Stomach (tissue), 19 donors: ENCODE measurements at places on chromosomes 12 and 14. TPM values are rescaled to one million over a fixed set of nuclear protein-coding genes. Genes with fewer than 3 reads are reported as not detected.
A peak's percentile ranks its signal among the peaks of the same experiment; 100 is the strongest.

The KCNC2 gene
- polyA plus RNA-seq, result not detected

The PTPRQ gene
- 0.55 TPM for polyA plus RNA-seq

The CTSG gene
- polyA plus RNA-seq, result 0.37 TPM

The AICDA gene
- not detected for polyA plus RNA-seq

DNA sequence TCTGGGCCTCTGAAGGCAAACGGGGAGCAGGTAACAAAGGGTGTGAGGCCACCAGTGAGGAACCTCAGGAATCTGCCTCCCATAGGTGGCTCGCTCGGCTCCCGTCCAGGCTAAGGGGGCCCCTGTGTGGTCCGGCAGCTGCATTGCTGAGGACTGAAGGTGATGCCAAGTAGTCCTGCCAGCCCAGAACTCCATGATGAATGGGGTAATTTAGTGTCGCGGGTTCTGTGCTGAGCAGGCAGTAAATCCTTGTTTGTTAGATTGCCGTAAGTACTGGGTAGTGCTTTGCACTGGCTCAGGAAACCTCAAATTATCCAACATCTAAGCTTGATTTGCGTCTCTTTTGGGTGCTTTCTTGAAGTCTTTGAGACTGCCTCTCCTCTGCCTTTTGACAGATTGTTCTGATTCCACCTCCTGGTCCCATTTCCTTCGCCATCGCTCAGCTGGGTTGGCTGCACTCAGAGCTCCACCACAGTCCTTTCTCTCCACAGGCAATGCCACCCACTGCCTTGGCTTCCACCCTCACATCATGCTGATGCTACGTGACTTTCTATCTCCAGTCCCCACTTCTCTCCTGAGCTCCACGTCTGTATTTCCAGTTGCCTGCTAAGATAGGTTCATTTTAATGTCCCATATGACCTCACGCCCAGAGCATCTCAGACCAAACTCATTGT lies 392.0 kb downstream of the FUT8 start:
- no peak for DNase-seq

DNA sequence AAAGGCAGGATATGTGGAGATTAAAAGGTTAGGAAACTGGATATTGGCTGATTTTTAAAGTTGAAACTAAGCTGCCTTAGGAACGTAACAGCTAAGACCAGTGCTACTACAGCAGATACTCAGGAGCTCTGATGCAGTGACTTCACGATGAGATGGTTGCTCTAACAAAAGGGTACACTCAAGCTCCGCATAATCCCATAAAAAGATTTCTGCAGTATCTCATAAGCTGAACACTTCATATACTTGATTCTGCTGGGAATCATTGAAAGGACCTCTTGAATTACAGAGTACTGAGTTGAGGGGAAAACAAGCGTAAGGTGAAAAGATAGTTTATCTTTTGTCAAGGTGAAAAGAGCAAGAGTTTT lies 3.7 kb downstream of the RNF10 start:
- DNase-seq, result no peak

DNA sequence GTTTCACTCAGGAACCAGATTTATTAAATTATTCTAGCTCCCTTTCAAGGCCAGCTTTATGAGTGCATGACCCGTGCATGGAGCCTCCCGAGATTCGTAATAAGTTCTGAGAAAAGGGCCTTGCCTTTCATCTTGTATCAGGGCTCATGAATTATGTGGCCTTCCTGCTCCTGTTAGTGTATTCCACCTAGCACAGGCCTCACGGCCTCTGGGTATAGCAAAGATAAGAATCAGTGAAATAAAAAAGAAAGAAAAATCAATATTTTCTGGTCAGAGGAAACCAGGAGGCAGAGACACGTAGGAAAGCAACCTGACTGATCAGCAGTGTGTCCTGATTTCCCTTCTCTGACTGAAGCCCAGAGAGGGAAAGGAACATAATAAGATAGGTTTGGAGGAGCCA lies 111.4 kb downstream of the SLC35F4 start:
- DNase-seq, result no peak

DNA sequence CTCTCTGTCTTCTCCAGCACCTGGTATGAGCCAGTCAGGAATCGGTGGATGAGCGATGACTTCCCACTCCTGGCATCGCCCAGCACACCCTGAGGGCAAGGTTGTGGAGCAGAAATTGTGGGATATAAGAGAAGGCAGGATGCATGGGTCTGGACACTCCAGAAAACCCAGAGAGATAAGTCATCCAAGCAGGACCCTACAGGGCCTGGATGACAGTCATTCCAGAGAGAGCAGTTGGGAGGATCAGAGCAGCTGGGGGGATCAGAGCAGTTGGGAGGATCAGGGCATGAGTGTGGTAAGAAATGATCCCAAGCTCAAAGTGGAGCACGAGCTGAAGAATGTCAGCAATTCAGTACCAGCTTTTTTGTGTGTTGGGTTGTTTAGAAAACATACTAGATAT lies 4.0 kb downstream of the AGAP2 start:
- no peak for DNase-seq

GRCh38 chr14:99391671-99392070 lies 89.0 kb downstream of the SETD3 start:
- DNase-seq, result no peak

DNA sequence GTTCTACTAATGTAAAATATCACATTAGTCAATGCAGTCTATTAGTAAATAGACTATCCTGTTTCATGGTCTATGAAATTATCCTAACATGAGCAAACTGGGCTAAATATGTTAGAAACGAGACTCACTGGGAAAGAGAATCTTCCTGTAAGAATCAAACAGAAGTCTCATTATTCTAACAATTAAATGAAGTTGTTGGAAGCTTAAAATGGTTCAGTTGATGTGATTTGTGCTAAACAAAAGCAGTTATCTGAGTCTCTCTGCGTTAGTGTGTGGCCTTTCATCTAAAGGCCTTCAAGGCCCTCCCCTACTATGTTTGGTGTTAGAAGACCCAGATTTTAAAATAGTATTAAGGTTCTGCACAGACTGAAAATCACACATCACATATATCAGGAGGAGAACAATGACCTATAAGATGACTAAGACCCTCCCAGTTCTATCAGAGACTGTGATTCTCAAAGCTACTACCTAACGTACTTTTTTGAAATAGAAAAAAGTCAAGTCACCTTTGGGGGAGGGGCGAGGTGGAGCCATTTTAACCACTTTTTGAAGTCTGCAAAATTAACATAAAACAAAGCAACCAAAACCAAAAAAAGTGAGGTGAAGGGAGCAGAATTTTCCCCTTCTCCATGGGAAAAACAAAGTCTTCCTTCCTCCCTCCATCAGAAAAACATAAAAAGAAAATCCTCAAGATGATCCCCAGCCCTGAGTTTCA lies 82.3 kb downstream of the DENND5B start:
- DNase-seq, result no peak

GRCh38 chr12:91380631-91381030 lies 198.0 kb upstream of the DCN start:
- peak; percentile 47 for DNase-seq

DNA sequence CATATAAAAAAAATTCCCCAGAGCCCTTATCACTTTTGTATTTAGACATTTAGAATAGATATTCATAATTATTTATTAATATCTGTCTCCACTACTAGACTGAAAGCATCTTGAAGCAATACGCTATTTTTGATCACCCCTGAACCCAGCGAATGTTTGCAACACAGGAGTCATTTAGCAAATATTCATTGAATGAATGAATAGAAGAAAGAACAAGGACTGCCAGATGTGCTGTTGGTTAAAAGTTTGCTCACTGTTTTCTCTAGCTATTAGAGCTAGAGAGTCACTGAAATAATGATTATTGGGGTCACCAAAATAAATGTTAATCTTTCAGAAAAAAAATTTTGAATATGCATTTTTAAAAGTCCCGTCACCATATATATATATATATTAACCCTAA lies 174.3 kb downstream of the ACSS3 start:
- DNase-seq, result no peak

GRCh38 chr12:109475993-109476806 lies 900 bp downstream of the KCTD10 start:
- no peak for DNase-seq

GRCh38 chr14:53295985-53296582 lies 143.0 kb upstream of the DDHD1 start:
- DNase-seq, result peak; percentile 59
